Esophagus squamous epithelium (tissue), 5 donors: ENCODE measurements at places on chromosomes 11 and 22.

- DNase-seq = no peak
Measured at GRCh38 chr11:118877487-118878162, 6.1 kb upstream of the CXCR5 start.

DNA sequence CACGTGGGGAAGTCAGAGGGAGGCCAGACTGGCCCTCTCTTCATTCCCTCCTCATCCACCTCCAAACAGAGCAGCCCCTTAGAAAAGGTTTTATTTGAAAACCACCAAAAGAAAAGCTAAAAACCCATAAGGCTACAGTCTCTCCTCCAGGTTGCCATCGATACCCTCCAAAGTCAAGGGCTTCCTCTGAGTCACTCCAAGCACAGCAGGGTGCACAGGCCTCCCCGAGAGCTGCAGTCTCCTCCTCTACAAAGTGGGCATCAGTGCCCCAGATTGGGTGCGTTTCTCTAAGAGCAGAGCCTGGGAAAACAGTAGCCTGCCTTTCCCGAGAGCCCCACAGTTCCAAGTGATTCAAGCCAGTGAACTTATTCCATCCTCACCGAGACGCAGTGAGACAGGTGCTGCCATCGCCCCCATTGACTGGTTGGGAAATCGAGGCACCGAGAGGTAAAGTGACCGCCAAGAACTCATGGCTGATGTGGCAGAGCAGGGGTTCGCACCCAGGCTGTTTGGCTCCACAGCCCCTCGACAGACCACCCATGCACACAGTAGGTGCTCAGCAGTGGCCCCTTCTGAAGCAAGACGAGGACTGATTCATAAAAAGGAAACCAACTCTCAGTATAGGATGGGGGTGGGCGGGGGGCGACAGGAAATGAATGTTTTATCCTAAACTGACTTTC, 91.7 kb upstream of the SHISAL1 start:
- no peak for DNase-seq

GRCh38 chr22:42926104-42926503, 69.0 kb upstream of the ARFGAP3 start:
- no peak for DNase-seq

DNA sequence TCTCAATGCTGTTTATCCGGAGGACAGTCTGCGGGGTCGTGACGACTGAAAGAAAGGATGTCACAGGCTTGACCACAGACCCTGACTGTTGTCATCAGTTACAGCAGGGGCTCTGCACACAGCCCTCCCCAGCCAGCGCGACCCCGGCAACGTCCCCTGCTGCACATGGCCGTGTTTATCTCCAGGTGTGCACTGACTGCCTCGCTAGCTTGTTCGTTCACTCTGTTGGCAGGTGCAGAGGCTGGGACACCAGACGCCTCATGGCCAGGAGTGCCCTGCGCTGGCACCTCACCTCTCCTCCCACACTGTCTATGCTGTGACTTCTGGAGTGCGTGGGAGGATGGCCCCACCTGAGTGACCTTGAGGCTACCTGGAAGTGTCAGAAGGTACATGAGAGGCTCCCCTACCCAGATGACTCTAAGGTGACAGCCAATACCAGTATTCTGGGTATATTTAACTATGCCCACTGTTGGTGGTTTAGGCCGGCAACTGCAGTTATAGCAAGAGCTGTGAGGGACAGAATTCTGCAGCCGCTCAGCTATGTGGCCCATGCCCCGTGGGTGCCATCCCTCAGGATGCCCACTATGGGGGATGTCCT, 12.2 kb downstream of the MRPL21 start:
- DNase-seq = no peak

- DNase-seq = no peak
Measured at GRCh38 chr11:2186669-2187279, 15.2 kb upstream of the TH start.

DNA sequence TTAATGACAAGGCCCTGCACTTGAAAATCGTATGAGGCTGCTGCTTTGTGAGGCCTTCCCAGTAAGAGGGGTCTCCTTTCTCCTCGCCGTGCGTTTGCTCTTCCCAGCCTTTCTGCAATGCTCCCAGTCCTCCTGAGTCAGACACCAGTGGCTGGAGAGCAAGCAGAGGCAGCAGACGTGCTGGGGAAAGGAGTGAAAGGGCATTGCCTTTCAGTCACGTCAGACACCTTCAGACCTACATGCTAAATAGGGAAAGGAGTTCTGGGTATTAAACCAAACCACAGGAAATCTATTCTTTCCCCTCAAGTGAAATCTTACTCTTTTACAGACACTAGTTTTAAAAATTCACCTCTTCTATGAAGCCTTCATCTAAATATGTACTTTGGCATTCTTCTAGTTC, 274.8 kb downstream of the NTM start:
- DNase-seq = no peak

DNA sequence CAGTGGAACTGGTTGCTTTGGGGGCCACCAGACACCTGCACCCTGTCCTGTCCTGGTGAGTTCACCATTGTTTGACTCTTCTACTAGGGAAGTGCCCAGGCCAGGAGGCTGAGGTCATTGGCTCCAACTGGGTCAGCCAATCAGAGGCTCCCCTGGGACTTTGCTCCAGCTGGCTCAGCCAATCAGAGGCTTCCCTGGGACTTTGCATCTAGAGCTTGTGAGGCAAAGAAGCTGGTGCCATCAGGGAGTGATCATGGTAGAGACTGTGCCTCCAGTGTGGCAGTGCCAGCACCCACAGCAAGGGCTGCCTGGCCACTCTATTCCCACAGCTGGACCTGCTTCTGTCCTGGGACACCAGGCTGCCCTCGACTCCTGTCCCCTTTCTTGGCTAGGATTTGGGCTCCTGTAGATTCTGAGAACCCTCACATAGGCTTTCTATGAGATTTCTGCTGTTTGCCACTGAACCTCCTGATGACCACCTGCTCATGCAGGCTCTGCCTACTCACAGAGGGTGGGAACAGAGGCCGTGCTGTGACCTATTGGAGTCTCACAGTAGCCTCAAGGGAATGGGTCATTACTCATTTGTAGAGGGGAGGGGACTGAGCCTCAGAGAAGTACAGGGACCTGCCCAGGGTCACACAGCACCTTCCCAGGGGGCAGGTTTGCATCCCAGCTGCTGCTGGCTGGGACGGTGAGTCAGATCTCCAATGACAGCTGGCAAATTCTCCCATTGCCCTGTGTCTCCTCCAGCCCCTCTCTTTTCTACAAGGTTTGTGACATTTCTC, 59.2 kb upstream of the SHISAL1 start:
- no peak for DNase-seq

GRCh38 chr11:66580803-66581202, 12.1 kb downstream of the CCDC87 start:
- DNase-seq = no peak

- no peak for DNase-seq
Measured at GRCh38 chr11:77779935-77780334, 40.6 kb downstream of the RSF1 start.

- DNase-seq = no peak
Measured at GRCh38 chr11:105588001-105588400, 21.9 kb upstream of the GRIA4 start.

DNA sequence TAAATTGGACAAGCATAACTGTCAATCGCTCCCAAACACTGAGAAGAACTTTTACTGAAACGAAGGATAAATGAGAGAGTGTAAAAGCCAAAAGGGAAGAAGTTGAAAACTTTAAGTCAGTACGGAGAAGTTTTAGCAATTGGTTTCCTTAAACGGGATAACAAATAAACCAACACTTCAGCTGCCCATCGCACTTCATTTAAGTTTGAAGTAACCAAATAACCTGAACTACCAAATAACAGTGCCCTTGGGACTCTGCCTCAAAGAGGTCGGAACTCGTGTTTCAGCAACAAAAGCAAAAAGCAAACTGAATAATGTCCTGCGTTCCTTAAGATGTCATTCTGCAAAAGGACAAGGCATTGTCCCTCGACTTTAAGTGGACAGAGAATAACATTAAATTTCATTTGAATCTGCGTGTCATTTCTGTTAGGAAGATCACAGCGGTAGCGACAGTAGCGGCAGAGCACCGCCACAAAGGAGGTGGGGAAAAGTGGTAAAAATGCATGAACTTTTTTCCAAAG, 127.0 kb upstream of the C11orf58 start:
- DNase-seq = no peak

DNA sequence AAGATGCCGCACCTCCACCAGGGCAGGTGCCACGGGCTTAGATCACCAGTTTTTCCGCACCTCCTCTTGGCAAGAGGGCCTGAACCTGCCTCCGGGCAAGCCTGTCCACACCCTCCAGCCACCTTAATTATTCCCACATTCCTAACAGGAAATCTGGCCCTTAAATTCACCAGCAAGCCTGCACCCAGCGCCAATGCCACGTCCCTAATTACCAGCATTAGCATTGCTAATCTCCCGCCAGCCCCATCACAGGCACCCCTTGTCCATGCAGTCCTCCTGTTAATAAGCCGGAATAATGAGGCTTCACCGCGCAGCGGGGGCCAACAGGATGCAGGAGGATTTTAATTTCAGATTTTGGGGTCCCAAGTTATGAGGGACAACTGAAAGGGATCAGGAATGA, 69.7 kb downstream of the PHF21B start:
- no peak for DNase-seq

GRCh38 chr22:48089601-48090331, 1327.3 kb downstream of the TBC1D22A start:
- no peak for DNase-seq

DNA sequence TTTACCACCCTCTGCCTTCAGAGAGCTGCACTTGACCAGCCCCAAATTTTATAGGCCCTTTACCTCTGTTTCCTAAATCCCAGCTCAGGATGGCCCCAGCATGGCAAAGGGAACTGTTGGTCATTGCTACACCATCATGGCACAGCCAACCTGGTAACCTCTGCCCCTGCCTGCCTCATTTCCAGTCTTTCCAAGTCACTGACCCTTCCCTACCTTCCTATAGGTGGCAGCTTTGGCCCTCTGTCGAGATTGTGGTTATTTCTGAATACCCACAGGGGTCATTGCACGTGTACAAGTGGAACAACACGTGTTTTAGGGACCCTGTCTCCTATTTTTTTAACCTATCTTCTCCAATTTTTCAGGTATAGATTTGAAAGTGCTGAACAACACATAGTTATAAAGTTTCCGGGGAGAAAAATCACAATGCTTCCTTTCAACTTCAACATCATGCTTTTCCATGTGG, 2.8 kb downstream of the GALNT18 start:
- no peak for DNase-seq

GRCh38 chr22:45192701-45193187, 29.0 kb downstream of the NUP50 start:
- DNase-seq = no peak

DNA sequence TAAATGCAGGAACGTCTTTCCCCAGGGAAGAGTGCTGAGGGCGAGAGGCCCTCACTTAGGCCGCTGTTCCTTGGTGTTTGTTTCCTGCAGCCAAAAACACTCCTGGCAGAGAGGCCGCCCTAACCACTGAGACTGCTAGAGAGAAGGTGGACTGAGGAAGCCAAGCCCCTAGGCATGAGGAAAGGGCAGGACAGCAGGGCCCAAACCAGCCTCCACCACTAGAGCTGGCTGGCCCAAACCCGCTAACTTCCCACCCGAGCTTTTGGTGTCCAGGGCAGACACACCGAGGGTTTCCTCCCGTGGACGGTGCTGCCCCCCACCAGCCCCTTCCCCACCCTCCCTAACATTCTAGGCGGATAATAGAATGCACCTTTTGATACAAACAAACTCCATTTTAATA, 6.0 kb downstream of the FGF19 start:
- DNase-seq = no peak

DNA sequence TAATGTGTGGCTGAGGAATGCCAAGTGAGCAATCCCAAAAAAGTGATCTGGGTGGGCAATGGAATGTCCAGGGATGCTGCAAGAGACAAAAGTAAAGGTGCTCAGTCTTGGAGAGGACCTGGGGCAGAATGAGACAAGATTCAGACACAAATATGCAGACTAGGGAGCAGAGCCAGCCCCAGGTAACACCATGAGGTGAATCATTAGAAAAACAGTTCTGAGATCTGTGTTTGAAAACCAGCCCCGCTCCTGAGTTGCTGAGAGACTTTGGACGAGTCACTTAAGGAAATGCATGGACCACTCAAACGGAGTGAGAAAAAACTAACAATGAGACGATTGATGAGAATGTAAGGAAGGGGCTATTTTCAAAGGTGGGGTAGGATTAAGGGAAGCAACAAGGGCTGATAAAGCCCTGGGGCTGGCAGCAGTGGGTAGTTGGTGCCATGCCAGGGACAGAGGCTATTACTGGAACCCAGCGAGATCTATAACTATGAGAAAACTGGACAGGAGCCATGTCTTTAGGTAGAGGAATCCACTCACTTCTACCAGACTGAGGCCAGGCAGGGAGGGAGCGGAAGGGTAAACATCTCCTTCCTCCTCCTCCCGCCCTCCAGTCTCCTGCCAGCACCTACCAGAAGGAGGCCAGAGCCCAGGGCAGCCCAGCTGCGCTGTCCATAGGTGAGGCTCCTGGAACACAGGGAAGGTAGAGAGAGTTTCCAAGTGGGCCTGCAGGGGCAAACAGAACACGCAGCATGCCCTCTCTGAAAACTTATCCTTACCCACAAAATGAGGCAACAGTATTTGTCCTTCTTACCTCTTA, 130.4 kb upstream of the TEAD1 start:
- DNase-seq = no peak

DNA sequence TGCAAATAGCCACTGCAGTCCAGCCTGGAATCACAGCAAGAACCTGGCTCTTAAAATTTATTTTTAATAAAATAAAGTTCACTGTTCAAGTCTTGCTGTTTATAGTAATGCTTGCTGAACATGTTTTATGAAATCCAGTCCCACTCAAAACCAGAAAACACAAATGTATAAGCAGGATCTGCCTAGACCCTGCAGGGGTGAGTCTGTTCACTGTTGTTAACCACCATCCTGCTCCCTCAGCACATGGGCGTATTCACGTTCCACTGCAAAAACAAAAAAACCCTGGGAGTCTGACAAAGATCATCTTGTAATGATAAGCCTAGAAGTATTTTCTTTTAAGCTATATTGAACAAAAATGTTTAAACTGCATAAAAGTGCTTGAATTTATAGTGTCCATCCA, 45.0 kb upstream of the CTTN start:
- DNase-seq = no peak

- DNase-seq = no peak
Measured at GRCh38 chr11:36394926-36395325, 98.8 kb downstream of the PRR5L start.

DNA sequence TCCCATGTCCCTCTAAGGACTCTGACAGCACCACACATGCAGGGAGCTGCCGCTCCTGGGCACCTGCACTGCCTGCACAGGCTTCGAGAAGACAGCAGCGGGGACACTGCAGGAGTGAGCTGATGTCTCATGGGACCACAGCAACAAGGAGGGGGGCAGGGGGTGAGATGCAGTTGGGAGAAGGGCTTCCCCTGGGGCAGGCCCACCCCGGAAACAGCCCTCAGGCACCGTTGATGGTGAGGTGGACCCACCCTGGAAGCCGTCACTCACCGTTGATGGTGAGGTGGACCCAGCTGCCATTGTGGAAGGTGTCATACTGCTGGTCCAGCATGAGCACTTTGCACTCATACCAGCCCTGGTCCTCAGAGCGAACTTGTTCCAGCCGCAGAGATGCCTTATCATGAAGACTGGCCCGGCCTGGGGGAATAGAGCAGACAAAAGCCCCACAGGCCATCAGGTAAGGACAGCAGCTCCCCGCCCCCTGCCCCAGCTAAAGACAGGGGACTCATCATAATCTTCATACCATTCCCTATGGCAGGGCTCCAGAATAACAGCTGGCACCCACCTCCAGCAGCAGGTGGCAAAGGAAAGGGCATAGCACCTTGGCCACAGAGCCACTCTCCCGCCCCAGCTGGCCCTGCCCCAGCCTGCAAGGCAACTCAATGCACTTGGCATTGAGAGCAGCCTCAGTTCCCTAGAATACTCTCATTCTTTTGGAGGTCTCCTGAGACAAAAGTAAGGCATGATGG, 12.6 kb downstream of the IGSF9B start:
- no peak for DNase-seq
